ENCODE measurements at places on chromosomes 16 and 17.

- no peak for ATAC-seq
Observed at GRCh38 chr16:680625-680945, 375 bp downstream of the STUB1 start.

- no peak for ATAC-seq
Observed at GRCh38 chr16:47939680-47940079, 216.1 kb downstream of the ABCC12 start.

DNA sequence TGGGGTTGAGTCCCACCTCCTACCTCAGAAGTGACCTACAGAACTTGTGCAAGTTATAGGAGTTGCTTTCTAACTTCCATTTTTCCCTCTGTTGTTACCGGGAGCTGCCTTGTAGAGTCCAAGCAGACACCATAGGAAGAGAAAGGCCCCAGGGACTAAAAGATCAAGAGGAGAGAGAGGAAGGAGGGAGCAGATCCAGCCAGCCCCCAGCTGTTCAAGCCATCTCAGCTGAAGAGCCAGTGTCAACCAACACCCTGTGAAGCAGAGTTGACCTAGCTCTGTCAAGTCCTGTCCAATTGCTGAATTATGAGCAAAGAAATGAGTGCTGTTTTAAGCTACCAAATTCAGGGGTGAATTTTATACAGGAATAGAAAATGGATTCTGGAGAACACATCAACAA lies 34.9 kb upstream of the CACNG4 start:
- ATAC-seq: no peak

DNA sequence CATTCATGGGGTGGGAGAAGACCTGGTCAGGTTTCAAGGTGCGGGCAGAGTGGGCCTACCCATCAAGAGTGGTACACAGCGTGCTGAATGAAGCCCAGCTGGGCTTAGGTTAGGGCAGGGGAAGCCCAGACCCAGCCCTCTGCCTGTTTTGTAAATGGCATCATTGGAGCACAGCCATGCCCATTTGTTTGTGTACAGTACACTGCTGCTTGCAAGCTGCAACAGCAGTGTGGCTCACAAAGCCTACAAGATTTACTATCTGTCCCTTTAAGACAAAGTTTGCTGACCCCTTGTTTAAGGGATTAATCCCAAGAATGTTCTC lies 230.1 kb upstream of the TNRC6C start:
- ATAC-seq: no peak

GRCh38 chr17:5780476-5780875 lies 196.2 kb upstream of the NLRP1 start:
- ATAC-seq: no peak

GRCh38 chr17:48601539-48602425 lies 3.0 kb downstream of the HOXB6 start:
- no peak for ATAC-seq

GRCh38 chr16:4913130-4913773 lies 23.7 kb downstream of the PPL start:
- no peak for ATAC-seq

DNA sequence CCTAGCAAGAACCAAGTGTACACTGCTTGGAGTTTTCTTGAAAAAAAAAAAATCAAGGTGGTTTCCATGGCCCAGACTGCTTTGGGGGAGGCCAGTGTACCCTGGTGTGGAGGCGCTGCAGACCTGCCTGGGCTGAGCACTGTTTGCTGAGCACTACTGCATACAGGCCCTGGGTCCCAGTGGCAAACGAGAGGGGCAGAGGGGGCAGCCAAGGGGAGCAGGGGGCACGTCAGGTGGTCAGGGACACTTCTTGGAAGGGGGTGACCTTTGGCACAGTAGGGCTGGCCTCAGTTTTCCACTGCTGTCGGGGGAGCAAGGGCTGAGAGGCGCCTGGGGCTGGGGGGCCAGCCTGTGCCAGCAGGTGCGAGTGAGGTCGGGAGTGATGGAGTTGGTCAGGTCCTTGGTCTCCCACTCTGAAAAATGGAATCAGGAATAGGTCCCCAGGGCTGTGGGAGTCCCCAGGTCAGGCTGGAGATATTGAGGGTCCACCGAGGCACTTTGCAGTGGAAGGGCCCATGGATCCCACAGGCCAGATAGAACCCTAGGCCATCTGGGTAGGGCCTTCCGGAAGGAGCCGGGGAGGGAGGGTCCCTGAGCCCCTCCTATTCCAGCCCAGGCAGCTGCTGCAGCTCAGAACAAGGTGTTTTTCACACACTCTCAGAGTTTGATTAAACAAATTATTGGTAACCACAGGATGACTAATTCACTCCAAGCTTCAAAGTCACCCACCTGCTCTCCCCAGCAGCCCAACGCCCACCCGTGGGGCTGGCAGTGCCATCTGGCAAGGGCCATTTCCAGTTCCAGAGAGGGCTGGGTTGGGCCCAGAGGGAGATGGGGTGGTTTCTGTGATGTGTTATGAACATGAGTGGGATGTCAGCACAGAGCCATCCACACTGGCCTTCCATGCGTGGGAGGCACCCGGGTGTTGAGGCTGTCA lies 3.5 kb downstream of the ZFPM1 start:
- peak; percentile 31 for ATAC-seq

DNA sequence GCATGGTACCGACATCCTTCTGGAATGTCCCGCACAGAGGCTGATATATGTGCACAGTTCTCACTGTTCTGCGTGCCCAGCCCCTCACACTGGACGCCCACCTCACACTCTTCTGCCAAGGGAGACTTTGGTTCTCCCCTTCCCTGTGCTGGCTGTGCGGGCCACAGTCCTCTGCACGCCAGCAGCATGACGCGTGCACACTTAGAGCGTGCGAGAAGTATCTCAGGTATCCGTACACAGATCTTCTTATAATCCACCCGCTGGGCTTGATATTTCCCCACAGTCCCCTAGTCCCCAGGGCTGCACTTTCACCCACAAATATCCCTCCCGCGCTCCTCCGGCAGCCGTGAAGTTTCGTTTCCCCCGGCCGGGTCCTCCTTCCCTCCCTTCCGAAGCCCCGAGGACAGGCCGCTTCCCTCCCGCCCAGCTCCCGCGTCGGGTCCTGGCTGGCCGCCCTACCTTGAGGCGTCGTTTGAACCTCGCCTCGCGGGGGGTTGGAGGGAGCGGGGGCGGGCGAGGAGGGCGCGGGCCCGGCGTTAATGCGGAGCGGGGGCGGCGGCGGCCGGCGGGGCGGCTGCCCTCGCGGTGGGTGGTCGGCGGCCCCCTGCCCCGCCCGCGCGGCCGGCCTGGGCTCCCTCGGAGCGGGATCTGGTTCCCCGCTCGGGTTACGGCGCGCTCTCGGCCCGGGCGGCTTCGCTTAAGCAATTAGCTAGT lies 5.0 kb upstream of the FOXF1 start:
- ATAC-seq: no peak

GRCh38 chr17:82124101-82124500 lies 26.1 kb upstream of the FASN start:
- no peak for ATAC-seq

DNA sequence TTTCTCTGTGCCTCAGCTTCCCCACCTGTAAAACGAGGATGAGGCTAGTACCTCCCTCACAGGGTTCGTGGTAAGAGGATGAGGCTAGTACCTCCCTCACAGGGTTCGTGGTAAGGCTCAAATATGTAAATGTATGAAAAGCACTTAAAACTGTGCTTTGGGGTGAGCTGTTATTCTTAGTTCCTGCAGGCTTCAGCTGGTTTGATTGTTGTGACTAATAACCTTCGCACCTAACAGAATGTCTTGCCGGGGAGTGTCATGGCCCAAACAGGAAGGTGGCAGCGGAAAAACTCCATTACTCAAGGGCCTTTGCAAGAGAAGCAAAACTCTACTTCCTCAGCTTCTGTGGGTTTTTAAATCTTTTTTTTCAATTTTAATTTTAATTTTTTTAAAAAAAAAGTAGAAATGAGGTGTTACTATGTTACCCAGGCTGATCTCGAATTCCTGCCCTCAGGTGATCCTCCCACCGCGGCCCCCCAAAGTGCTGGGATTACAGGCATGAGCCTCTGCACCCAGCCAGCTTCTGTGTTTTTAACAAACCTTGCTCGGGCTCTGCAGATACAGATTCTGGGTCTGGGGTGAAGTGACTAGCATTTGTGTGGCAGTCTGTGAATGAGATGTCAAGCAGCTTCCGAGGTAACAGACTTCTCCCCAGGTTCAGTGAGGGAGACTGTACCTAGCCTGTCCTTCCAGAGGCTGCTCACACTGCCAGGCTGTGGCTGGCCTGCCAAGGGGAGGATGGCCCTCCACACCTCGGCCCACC lies 103.0 kb downstream of the RAB11FIP4 start:
- ATAC-seq: peak; percentile 84

- ATAC-seq: no peak
Observed at GRCh38 chr16:27538528-27538927, 11.2 kb downstream of the GTF3C1 start.

GRCh38 chr16:35751191-35751941 lies 2292.0 kb downstream of the TP53TG3F start:
- ATAC-seq: no peak

DNA sequence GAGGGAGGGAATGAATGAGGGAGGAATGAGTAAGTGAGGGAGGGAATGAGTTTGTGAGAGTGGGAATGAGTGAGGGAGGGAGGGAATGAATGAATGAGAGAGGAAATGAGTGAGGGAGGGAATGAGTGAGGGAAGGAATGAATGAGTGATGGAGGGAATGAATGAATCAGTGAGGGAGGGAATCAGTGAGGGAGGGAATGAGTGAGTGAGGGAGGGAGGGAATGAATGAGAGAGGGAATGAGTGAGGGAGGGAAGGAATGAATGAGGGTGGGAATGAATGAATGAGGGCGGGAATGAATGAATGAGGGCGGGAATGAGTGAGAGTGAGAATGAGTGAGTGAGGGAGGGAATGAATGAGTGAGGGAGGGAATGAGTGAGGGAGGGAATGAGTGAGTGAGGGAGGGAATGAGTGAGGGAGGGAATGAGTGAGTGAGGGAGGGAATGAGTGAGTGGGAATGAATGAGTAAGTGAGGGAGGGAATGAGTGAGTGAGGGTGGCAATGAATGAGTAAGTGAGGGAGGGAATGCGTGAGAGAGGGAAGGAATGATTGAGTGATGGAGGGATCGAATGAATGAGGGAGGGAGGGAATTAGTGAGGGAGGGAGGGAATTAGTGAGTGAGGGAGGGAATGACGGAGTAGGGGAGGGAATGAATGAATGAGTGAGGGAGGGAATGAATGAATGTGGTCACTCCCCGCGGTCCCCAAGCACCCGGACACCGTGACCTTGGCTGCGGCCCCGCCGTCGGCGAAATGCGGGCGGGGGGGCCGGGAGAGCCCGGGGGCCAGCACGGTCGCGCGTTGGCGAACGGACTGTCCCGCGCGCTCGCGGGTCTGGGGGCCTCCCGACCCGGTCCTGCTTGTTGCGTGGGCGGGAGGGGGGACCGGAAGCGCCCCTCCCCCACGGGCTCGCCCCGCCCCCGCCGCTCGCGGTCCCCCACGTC lies 1.1 kb upstream of the UBE2I start:
- peak; percentile 3 for ATAC-seq

GRCh38 chr17:5481451-5481850 lies 4.5 kb downstream of the DERL2 start:
- no peak for ATAC-seq

GRCh38 chr17:82205720-82206508 lies 6.7 kb downstream of the CCDC57 start:
- peak; percentile 76 for ATAC-seq

- ATAC-seq: no peak
Observed at GRCh38 chr17:7380855-7381683, at the start of gene TNK1. Gene TNK1 (plus strand): TSS chr17:7381089. CDS start chr17:7382927, 1,838 bp downstream.

GRCh38 chr16:56929639-56930038 lies 2.3 kb upstream of the HERPUD1 start:
- no peak for ATAC-seq

DNA sequence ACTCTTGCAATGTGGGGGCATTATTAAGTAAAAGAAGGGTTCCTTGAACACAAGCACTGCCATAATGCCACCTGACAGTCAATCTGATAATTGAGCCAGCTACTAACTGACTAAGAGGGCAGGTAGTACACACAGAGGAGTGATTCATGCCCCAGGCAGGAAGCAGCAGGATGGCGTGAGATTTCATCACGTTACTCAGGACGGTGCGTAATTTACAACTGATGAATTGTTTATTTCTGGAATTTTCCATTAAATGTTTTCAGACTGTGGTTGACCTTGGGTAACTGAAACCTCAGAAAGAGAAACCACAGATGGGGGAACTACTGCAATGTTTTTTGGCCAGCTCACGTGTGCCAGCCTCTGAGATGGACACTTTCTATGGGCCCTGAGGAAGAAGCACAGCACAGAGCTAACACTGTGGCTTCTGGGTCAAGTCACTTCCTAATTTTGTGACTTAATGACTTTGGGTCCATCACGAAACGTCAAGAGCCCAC lies 46.7 kb downstream of the C17orf67 start:
- ATAC-seq: peak; percentile 99

DNA sequence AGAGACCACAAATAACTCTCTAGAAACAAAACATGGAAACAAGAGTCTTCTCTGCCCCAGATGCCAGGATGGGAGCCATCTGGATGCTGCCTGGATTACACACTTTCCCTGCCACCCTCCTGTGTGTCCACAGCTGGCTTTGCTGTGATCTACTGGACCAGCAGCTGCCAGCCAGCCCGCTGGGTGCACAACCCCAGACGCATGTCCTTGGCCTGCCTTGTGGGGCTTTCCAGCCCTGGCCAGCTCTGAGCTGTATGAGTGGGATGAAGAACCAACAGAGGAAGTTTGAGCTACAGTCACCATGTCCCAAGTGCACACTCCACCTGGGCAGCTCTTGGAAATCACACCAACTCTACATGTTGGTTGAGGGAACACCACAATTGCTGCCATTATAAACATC lies 57.0 kb upstream of the TNRC6C start:
- no peak for ATAC-seq

- no peak for ATAC-seq
Observed at GRCh38 chr16:46813611-46814010, 17.4 kb downstream of the C16orf87 start.

DNA sequence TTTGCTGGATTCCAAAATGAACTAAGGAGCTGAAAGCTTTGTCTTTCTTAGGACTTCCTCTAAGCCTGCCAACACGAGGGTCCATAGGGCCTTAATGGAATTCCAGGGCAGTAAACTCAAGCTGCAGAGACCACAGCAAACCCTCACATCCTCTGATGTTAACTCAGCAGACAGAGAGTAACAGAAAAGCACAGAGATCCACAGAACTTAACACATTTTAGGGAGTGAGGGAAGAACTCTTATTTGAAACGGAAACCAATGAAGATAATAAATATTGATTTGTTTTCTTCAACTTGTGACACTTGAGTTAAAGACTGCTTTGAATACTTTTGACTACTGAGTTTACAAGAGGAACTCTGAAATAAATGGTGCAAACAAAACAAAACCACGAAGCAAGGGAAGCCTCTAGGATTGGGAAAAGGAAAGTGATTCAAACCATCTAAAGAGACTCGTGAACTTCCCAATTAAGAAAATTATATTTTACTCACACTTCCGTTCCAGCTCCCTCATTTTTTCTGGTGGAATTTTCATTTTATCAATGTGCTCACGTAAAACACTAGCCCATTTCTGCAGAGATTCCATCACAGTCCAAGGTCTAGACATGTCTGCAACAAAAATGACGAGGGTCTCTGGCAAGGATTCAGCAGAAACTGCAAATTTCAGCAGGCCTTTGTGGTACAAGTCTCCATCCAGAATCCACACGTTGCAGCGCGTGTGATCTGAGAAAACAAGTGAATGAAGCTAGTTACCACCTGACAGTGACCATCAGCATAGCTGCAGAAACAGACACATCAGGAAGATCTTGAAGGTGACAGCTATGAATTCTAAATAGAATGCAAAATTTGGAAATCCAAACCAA lies 9.2 kb downstream of the DYNC1LI2 start:
- no peak for ATAC-seq

Data from activated CD4-positive, CD25-positive, alpha-beta regulatory T cell treated with anti-CD3 and anti-CD28 coated beads, Interleukin-2, amount 50 U/mL, for 24 hours (primary cell).